ENCODE measurements at places on chromosomes 7 and 10. TPM values are rescaled to one million over a fixed set of nuclear protein-coding genes. Genes with fewer than 3 reads are reported as not detected.

The GRID1 gene
- 13.2 TPM for polyA plus RNA-seq

The TUBAL3 gene
- polyA plus RNA-seq: 0.24 TPM

The SHTN1 gene
- 56.0 TPM for polyA plus RNA-seq

The GNAT3 gene
- not detected for polyA plus RNA-seq

The KIAA1549 gene
- 31.8 TPM for polyA plus RNA-seq

The ITPRID1 gene
- 0.24 TPM for polyA plus RNA-seq

The ZNF503 gene
- 7.6 TPM for polyA plus RNA-seq

The CCL26 gene
- not detected for polyA plus RNA-seq

The TMEM26 gene
- polyA plus RNA-seq: 0.25 TPM

The OR2A7 gene
- polyA plus RNA-seq: 0.70 TPM

The PNLIP gene
- not detected for polyA plus RNA-seq

The FAM180A gene
- not detected for polyA plus RNA-seq

The GPC2 gene
- polyA plus RNA-seq: 38.8 TPM

The PNLIPRP2 gene
- polyA plus RNA-seq: not detected

The IDI2 gene
- not detected for polyA plus RNA-seq

The ANXA8 gene
- not detected for polyA plus RNA-seq

The NPTX2 gene
- polyA plus RNA-seq: 90.5 TPM

The OLAH gene
- polyA plus RNA-seq: not detected

The UNCX gene
- polyA plus RNA-seq: not detected

The NOM1 gene
- 4.8 TPM for polyA plus RNA-seq

The PPIF gene
- polyA plus RNA-seq: 142 TPM

The ELN gene
- polyA plus RNA-seq: 61.1 TPM

The LIPK gene
- polyA plus RNA-seq: not detected

The TMEM130 gene
- 62.5 TPM for polyA plus RNA-seq

The ENTPD7 gene
- 2.4 TPM for polyA plus RNA-seq

The TMEM196 gene
- polyA plus RNA-seq: 0.27 TPM

The OPN4 gene
- polyA plus RNA-seq: 0.27 TPM

The CALML3 gene
- 11.9 TPM for polyA plus RNA-seq
